Stimulated activated memory B cell treated with anti-CD40 and anti-IgM and Interleukin-4, amounts not matched to agents 10 μg/mL and 1 μg/mL and 100 μg/mL, for 72 hours (primary cell): ENCODE measurements at places on chromosomes 3 and 15.

DNA sequence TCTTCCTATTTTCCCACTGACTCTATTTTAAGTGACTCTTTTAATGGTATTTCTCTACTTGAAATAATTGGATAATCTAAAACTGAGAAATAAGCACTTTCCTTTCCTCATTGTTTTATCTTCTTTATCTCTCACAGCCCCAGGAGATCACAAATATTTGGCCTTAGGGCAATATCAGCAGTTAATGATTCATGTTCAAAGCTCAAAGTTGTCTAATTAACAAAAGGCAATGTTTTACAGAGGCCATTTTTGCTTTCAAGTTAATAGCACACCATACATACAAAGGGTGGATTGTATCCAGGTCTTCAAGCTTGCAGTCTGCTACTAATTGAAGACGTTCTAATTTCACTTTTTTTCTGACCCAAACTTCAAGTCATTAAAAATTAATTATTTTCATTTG, 120.1 kb downstream of the LRRN1 start:
- no peak for ATAC-seq

GRCh38 chr3:38582941-38583645, 66.4 kb downstream of the SCN5A start:
- ATAC-seq = no peak

GRCh38 chr3:142999881-143000280, 1.5 kb upstream of the U2SURP start:
- no peak for ATAC-seq

DNA sequence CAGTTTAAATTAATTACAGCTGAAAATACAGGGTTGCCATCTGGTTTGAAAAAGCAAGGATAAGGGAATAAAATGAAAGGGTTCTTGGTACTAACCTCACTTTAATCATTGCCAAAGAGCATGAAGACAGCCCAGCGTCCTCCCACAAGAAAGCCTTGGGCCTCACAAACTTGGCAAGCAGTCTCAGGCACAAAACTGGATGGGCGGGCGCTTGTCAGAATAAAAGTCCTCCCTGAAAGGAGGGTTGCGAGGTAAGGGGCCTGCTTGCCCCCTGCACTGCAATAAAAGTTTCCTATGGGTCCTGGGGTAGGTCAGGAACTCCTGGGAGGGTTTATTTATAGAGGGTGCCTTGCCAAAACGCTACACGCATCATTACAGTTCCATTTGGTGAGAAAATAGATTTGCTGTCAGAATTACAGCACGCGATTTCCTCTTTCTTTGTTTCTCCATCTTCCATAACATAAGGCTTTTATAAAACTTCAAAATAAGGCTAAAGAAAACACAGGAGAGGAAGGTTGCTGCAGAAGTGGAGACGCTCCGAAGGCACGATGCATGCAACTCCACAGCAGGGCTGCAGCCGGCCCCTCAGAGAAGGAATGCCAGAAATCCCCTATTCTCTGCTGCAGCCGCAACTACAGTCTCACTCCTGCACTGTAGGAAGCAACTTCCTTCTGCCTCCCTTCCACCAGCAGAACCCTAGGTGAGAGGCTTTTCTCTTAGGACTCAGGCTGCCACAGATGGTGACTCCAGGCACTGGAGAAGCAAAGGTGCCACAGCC, 61.3 kb downstream of the VGLL4 start:
- no peak for ATAC-seq

DNA sequence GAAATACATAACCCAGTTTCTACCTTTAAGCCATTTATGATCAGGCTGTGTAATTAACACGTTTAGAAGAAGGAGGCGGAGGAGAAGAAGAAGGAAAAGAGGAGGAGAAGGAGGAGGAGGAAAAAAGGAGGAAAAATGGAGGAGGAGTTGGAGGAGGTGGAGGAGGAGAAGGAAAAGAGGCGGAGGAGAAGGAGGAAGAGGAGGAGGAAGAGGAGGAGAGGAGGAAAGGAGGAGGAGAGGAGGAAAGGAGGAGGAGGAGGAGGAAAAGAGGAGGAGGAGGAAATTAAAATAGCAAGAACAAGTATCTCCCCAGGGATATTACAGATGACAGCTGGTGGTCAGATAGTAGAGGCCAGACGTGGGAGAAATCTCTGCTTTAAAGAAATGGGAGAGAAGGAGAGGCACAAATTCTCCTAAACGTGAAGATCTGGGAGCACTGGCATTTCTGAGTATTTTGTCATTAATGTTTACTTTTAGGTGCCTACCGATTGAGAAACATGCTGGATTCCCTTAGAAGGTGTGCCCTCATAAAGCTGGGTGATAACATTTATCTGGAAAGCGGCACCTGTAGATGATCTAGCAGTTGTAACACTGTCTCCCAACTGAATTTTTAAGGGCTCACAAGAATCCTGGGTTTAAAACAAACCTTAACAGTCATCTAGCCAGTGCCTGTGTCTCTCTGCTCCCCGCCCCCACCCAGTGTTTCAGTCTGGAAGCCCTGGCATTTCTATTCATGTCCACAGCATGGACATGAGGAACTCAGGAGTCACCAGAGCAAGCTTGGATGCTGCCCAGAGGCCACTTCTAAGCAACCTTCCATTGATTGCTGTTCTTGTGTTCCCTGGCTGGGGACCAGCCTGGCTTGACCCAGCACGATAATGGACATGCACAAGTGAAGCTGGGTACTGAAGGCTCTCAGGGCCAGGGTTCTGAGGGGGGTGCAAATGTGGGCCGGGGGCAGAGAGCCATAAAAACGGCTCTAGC, 75.2 kb downstream of the CHRNA7 start:
- ATAC-seq = no peak

- peak; percentile 90 for ATAC-seq
Measured at GRCh38 chr15:78034495-78035191, 42.9 kb downstream of the TBC1D2B start.
